ENCODE measurements at places on chromosomes 2 and 18.
A peak's percentile ranks its signal among the peaks of the same experiment; 100 is the strongest.

DNA sequence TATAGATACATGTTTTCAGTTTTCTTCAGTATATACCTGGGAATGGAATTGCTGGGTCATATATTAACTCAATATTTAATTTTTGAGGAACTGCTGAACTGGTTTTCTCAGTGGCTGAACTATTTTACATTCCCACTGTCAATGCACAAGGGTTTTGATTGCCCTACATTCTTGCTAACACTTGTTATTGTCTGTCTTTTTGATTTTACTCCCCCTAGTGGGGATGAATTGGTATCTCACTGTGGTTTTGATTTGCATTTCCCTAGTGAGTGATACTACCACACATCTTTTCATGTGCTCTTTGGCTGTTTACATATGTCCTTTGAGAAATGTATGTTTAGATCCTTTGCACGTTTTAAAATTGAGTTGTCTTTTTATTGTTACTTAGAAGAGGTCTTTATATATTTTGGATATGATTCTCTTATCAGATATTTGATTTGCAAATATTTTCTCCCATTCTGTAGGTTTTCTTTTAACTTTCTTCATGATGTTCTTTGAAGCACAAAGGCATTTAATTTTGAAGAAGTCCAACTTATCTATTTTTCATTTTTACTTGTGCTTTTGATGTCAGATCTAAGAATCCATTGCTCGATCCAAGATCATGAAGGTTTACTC, 36.2 kb downstream of the ASB1 start:
- DNase-seq, result peak; percentile 72

DNA sequence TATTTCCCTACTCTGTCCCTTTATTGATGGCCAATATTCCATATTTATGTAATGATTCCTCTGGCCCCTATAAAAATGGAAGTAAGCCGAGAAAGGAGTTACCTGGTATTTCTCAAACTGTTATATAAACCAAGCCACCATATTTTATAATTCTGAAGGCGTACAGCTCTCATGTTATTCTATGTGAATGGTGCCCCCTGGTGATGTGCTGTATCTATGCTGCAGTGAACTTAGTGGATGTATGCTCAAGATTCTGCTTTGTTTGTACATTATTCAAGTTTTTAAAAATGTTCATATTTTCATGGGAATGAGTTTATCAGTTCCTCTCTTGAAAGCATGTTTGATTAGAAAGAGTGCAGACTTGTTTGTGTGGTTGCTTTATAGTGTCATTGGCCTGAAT, 194.5 kb upstream of the LRRTM1 start:
- DNase-seq, result peak; percentile 39

DNA sequence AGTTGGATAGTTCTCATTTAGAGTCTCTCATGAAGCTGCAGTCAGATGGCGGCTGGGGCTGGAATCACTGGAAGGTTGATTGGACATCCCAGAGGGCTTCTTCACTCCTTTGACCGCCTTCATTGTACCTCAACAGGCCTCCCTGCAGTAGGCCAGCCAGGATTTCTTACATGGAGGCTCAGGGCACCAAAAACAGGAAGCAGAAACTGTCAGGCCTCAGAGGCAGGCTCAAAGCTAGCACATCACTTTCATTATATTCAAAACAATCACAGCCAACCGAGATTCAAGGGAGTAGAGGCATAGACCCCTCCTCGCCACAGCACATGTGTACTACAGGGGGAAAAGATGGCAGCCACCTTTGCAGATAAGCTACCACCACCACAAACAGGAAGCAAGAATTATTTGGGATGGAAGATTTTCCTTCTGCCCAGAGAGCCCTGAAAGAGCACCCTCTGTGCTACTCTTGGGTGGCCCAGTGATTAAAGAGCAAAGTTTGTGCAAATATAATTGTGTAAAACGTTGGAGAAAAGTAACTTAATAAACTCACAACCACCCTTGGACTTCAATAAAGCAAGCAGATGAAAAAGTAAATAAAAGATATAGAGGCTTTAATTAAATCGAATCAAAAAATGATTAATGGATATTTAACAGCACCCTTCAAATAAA, 155.3 kb downstream of the GFPT1 start:
- no peak for DNase-seq

GRCh38 chr2:176097820-176098365, 1.7 kb upstream of the HOXD12 start:
- no peak for DNase-seq

DNA sequence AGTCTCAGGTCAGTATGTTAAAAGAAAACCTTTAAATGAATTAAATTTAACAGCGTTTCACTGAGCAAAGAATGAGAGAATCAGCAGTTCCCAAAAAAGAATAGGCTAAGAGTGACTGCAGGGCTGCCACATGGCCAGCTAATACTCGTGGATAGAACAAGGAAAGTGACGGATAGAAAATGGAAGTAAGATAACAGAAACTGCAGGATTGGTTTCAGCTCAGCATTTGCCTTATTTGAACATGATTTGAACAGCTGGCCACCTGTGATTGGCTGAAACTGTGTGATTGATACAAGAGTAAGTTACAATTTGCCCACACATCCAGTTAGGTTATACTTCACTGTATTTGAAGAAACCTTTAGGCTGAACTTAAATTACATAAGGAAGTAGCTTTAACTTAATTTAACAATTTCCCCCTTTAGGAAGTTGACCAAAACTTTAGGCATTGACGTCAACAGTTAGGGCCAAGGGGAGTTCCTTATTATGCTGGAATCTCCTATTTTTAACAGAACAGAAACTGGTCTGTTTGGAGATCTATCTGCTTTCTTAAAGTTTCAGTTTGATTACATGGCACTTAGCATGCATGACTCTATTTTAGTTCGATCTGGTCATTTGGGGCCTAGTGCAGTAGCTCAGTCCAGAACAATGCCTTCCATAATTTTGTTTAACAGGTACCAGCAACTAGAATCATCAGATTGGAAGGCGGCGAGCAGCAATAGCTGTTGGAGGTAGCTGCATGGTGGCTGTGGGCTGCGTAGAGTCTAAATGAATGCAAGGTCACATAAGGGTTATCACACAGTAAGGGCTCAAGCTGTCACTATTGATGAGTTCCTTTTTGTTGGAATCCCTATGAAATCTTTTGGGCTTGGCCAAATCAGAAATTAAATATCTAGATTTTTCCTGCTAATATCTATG, 143.4 kb downstream of the TRIM43 start:
- DNase-seq, result no peak

DNA sequence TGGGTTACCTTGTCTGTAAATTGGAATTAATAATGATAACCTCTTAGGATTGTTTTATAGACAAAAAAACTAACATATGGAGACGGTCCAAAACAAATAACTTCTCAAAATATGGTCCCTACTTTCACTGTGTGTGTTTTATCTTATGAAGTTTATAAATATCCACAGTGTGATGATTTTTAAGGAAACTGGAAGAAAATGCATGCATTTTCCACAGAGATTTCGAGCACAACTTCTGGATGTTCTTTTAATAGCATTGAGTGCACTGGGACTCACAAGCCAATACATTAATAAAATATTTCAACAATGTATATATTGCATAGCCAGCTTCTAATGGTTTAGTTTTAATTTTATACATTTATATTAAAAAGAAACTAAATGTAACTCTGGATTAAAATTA, 87.9 kb upstream of the SPHKAP start:
- no peak for DNase-seq

- DNase-seq, result no peak
Observed at GRCh38 chr2:556485-556884, 120.7 kb downstream of the TMEM18 start.

GRCh38 chr2:2619995-2620394, 288.9 kb upstream of the MYT1L start:
- DNase-seq, result no peak

DNA sequence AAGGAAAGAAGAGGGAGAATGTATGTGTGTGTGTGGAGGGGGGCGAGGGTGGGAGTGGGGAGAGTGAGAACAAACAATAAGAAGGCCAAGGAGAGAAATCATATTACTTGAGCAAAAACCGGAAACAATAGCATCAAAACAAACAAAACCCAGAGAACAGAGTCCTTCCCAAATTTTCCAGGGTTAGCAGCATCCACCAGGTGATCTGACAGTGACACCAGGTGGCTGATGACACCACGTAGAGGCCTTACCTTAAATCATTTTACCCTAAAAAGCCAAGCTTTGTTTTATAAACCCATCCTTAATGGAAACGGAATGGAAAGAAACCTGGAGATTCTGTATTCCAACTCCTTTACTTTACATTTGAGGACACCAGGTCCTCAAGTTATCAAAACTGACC, 42.9 kb downstream of the CDCA7 start:
- no peak for DNase-seq

DNA sequence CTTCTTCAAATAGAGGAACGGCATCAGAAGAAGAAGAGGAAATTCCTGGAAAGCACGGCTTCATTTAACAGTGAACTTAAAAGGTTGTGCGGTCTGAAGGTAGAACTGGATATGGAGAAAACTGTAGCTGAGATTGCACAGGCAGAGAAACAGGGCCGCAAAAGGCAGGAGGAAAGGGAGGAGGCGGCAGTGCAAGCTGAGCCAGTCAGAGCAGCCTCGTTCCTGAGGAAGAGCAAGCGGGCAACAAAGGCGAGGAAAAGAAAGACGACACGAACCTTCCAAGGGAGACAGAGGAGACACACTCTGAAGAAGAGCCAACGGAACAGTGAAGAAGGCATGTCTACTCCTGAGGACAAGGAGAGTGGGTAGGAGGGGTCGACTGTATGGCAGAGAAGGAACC, 22.6 kb upstream of the GAREM2 start:
- DNase-seq, result no peak

- DNase-seq, result peak; percentile 50
Observed at GRCh38 chr2:203669820-203670219, 36.6 kb upstream of the CD28 start.

GRCh38 chr2:201854221-201854801, 48.0 kb downstream of the CDK15 start:
- DNase-seq, result peak; percentile 98

DNA sequence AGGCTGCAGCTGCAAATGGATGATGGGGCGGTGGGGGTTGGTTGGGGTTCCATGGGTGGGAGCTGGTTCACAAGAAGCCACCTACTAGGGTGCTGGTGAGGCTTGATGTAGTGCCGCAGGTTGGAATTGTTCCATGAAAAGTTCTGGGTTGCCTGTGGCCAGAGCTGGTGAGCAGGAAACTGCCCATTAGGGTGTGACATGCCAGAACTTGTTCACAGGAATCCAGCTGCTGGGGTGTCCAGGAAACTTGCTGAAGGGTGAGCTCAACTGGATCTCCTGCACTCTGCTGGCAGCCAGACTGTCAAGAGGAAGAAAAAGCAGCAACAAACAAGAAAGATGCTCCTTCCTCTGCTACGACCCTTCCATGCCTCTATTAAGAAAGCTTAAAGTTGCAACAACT, 48.8 kb downstream of the MAP3K20 start:
- peak; percentile 26 for DNase-seq

DNA sequence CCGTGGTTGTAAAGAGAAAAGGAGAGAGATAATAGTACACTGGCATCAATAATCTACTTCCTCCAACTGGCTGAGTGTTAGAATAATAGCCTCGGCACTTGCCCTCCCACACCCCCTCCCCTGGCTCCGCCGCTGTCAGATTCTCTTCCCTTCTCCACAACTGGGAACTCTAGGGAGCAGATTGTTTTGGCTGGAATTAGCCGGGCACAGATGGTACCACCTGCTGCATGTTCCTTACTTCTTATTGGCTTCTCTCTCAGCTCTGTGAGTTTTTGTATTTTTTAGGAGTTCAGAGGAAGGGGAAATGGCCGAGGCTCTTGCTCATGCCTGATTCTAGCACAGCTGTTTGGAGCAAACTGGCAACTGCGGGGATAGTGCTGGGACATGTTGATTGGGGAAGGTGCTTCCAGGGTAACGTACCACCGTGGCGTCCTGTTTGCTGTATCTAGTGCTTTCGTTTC, 140.0 kb downstream of the ZEB2 start:
- DNase-seq, result no peak

- DNase-seq, result no peak
Observed at GRCh38 chr2:88451811-88452564, 505 bp downstream of the FOXI3 start.

- DNase-seq, result no peak
Observed at GRCh38 chr2:192885569-192886160, 690.9 kb upstream of the TMEFF2 start.

- no peak for DNase-seq
Observed at GRCh38 chr18:35174093-35174731, 66.6 kb upstream of the ZNF397 start.

Measured in astrocyte of the spinal cord (primary cell).